Mesothelial cell of epicardium (in vitro differentiated cells): ENCODE measurements at places on chromosomes 1 and 21.

DNA sequence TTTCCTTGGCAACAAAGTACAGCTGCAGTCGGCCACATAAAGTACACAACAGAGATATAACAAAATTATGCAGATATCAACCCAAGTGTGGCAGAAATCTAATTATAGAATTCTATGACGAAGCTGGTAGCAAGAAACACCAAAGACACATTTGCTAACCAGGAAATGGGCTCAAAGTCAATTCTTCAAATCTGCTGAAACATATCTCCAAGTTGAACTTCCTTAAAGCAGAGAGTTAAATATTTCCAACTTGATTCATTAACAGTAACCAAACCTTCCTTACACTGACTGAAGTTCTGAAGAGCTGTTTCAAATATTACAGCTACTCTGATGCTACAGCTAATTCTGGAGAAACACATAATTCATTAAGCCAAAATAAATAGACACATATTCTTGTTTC lies 67.6 kb upstream of the SDC3 start:
- no peak for DNase-seq

DNA sequence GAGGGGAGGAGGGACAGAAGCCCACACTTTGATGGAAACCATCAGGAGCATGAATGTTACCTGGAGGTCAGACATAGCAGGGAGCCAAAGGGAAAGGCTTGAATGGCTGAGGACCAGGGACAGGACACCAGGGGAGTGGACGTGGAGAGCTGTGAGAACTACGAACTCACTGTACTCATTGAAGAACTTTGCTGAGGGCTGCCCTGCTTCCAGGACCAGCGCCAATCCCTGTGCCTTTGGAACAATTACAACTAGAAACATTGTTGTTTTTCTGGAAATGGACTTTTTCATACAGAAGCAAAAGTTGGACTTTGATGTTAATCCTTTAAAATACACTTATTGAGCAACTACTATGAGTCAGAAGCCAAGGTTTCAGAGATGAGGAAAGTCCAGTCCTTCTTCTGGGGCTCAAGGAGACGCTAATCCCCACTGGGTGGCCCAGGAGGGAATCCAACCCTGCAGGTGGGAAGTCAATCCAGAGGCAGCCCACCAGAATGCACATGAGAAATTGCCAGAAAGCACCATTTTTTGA lies 12.9 kb downstream of the TSPAN2 start:
- no peak for DNase-seq

DNA sequence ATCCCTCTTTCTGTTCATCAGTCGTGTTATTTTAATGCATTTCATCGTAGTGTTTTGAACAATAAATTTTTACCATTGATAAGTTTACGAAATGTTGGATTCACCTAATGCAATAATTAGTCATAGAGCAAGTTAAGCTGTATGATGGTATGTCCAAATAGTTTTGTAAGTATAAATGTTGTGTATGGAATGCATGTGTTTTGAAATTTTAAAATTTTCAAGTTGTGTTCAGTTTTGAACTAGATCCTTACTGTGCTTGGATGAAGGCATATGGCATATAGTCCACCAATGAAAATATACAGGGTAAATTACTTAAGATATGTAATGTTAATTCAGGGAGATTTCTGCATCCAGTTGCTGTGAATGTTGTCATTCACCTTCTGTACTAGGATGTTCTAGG lies 2.3 kb downstream of the ZMYM4 start:
- DNase-seq = no peak

- DNase-seq = no peak
Measured at GRCh38 chr1:56394298-56394697, 185.1 kb downstream of the PLPP3 start.

- DNase-seq = no peak
Measured at GRCh38 chr1:64171797-64172281, 31.6 kb upstream of the UBE2U start.
